Smooth muscle cell of the brain vasculature (primary cell): ENCODE measurements at places on chromosomes 4 and X.
A peak's percentile ranks its signal among the peaks of the same experiment; 100 is the strongest.

DNA sequence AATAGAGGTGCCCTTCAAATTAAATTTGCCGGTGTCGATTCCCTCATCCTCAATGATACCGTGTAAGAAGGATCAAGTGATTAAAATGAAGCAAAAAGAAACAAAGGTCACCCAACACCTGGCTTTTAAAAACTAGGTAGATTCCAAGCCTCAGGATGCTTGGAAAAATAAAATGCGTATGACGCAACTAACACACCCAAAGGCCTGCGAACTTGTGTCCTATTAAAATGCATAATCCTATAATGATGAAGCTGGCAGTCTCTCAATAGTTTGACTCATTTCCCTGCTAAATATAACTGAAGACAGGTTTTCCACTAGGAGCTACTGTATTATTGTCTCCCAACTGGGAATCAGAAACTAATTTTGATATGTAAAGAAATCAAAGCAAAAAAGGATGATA, 263.2 kb downstream of the DHX15 start:
- DNase-seq: no peak

- no peak for DNase-seq
These were observed 20.1 kb downstream of the ACSL1 start for GRCh38 chr4:184805462-184806228.

GRCh38 chrX:128622296-128622695, 570.1 kb upstream of the ACTRT1 start:
- DNase-seq: no peak

DNA sequence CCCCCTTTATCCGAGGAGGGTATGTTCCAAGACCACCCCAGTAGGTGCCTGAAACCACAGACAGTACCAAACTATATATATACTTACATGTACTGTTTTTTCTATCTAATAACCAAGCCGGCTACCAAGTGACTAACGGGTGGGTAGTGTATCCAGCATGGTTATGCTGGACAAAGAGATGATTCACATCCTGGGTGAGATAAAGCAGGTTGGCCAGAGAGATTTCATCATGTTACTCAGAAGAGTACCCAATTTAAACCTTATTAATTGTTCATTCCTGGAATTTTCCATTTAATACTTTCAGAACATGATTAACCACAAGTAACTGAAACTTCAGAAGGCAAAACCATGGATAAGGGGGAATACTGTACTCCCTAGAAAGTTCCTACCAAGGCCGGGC, 46.5 kb downstream of the RFC1 start:
- peak; percentile 20 for DNase-seq

GRCh38 chr4:172750910-172751309, 417.7 kb upstream of the GALNT7 start:
- DNase-seq: no peak

DNA sequence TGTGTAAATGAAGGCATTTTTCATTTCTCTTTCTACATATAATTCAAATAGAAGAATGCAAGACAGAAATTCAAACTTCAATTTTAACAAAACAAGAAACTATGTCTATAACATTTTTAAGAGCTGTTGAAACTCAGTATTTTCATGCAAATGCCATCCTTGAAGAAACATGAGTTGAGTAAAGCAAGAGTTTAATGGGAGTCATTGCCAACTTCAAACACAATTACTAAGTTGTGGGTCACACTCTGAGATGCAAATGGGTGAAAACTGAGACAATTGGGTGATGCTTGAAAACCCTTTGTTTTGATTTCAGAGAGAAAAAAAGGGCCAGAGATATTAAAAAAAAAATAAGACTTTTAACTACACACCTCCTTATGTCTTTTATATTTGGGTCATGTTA, 865.9 kb downstream of the FAT4 start:
- DNase-seq: no peak

- DNase-seq: no peak
These were observed 58.1 kb upstream of the GBA3 start for GRCh38 chr4:22634541-22635181.

GRCh38 chr4:86593688-86594558, at the start of gene PTPN13:
TSS of gene PTPN13 (plus strand) at chr4:86594315. CDS start at chr4:86635257, 40,942 bp downstream.
- peak; percentile 94 for DNase-seq

DNA sequence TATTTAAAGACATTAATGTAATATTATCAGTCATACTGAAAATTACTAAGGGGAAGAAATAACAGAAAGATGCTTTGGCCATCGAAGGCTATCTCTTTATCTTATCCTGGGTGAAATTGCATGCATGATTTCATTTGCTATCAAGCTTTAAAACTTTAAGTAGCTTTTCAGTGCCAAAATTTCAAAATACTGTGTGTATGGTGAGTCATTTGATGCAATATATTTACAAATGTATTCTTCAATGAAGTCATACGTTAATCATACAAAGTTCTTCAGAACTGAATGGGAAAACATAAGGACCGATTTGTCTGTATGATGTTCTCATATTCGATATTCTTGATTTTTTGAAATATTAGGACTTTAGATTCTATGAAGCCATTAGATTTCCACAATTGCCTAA, 1295.8 kb upstream of the AGA start:
- no peak for DNase-seq

- DNase-seq: no peak
These were observed 106.5 kb downstream of the TNIP2 start for GRCh38 chr4:2649604-2650114.

DNA sequence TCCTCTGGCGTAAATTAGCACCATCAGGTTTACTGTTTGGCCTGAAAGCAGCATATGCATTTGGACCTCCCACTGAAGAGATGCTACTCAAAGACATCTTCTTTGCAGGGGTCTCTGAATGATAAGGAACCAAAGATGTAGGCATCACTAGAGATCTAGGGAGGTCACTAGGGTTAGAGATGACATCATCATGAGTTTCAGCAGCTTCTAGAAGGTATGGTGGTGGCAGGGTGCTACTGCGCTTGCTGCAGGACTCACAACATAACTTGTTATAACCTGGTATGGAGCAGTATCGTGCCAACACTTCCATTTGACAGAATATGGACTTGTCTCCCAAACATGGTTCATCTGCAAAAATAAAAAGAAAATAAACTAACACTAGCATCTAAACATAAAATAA, 251.6 kb downstream of the NPFFR2 start:
- no peak for DNase-seq

DNA sequence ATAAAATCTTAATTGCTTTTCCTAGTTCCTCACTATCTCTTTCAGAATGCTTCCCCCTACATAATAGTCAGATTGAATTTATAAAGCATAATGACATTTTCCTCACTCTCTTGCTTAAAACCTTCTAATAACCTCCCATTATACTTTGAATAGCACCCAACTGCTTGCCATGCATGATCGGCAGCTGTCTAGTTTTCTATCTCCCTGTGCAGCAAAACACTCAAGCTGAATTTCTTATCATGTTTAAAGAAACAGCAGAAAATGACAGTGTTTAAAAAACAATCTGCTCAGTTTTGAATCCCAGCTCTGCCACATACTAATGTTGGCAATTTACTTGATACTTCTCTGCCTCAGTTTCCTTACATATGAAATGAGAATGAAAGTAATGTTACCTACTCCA, 947.1 kb upstream of the HS3ST1 start:
- no peak for DNase-seq

- no peak for DNase-seq
These were observed 344.8 kb upstream of the MAGEB2 start for GRCh38 chrX:29870608-29871007.

DNA sequence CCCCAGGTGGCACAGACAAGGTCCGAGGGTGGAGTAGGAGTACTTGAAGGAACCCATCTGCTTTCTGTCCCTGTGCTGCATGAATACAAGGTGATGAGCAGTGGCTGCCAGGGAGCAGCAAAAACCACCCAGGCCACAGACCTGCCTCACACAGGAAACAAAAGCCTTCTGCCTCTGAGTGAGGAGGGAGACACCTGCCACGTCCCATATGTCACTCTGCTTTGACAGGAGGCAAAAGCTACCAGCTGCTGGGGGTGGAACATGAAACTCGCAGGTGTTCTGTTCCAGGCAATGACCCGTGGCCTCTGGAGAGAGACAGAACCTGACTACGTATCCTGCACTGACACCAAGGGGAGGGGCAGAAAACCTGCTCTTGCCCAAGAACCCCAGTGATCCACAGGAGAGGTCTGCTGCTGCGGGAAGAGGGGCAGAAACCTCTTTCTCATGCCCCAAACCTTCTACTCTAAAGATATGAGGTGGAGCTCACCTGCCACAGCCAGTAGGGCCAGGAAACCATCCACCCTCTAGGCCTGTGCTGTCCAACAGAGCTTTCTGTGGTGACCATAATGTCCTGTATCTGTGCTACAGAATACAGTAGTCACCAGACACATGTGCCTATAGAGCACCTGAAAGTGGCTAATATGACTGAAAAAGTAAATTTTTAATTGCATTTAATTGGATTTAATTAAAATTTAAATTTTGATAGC, 172.9 kb downstream of the PRDM5 start:
- DNase-seq: no peak

- no peak for DNase-seq
These were observed 41.0 kb upstream of the CPEB2 start for GRCh38 chr4:14961292-14961691.

DNA sequence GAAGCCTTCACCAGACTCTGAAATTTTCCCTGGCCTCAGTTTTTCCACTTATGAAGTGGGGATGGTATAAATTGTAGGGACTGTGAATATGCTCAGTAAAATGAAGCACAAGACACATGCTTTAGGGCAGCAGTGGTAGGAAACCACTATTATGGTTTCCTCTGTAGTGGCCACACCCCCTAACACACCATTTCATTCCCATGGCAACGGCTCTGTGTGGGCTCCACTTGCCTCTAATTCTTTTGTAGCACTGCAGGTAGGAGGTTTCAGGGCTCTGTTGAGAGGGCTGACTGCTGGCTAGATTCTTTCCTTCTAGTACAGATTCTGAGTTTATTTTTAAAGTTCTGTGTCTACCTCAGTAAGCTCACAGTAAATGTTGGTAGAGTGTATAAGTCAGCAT, 3.5 kb upstream of the VMA21 start:
- DNase-seq: no peak

GRCh38 chrX:16870095-16870861, at the start of gene RBBP7:
TSS of gene RBBP7 (minus strand) at chrX:16870362. CDS start at chrX:16870053, 309 bp downstream.
- peak; percentile 73 for DNase-seq

GRCh38 chrX:150984169-150984824, 1.2 kb downstream of the HMGB3 start:
- DNase-seq: no peak

GRCh38 chr4:39046249-39046648, 14.0 kb upstream of the TMEM156 start:
- DNase-seq: no peak

- DNase-seq: no peak
These were observed 505.9 kb upstream of the CTSO start for GRCh38 chr4:156459584-156459983.

DNA sequence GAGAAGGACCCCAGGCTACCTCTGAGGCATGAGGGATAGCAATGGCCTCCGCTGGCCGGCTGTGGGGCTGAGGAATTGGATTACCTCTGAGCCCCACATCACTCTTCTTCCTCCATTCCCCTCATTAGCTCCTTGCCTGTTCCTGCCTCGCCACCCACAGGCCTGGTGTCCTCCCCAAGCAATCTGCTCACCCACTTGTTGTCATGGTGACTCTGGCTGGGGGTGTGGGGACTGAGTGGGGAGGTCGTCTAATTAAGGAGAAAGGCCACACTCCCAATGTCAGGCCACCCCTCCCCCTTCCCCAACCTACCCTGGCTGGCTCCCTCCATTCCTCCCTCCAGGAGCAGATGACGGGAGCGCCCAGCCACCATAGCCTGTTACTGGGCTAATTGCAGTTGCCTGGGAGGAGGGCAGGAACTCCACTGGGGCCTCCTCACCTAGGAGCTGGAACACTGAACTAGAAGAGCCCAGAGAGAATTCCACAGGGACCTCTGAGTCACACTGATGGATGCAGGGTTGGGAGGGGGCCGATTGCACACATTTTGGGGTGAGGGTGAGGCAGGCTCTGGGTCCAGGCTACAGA, 20.7 kb downstream of the NALF2 start:
- no peak for DNase-seq

DNA sequence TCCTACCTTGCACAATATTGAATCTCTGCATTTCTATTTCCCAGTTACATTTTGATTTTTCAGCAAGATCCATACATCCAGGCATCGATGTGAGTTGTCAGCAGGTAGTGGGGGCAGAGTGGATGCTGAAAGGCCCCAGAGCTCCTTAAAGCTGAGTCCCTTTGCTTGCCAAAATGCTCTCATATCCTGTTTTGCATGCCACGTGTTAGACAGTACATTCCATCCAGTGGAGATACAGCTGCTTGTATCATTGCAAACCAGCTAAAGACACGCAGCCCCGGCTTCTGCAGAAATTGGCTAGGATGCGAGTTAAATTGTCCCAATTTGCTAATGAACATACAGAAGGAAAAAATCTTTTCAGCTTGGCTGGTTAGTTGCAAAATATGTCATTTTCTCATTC, 179.6 kb upstream of the MXRA5 start:
- DNase-seq: no peak

DNA sequence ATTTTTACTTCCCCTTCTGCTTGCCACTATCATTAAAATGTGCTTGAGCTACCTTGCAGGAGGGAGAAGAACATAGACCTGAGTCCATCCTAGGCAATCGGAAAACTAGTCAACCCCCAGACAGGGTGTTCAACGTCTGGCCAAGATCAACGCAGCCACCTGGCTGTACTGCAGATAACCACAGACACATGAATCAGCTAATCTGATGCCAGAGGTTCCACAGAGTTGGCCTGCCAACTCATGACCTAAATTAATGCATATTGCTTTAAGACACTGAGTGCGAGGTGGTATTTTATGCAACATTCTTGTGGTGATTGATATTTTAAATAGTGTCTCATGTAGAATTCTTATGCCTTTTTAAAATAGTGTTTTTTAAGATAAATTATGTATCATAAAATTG, 1283.8 kb upstream of the PABPC4L start:
- DNase-seq: no peak

GRCh38 chrX:1629244-1629643, 14.4 kb downstream of the ASMT start:
- no peak for DNase-seq

DNA sequence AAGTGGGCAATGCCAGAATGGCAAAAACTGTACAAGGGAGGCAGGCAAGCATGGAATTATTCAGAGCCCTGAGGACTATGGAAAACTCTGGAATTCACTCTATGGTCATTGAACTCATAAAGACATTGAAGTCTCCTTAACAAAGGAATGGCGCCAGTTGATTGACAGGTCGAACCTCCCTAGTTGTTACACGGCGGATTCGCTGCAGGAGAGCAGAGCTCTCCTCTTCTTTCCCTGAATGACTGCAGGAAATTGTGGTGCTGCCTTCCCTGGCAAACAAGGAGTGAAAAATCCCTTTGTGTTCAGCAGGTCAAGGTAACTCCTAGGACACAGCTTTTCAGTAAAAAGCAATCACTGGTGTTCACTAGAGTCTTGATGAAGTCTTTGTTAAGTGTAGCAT, 732.8 kb upstream of the FRG1 start:
- no peak for DNase-seq

DNA sequence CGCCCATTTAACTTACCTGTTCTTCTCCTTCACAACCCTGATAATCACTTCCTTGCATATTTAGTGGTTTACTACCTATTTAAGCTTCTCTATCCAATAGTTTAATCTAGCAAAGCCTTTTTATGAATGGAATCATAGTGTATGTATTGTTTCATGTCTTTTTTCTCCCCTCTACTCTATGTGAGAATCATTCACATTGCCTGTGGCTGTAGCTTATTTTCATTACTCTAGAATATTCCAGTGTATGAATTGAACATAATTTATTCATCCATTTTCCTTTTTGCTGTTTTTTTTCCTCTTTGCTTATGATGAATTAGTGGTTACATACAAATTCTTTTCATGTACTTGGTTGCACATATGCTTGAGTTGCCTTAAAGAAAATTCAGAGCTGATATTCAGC, 490 bp upstream of the ADH4 start:
- no peak for DNase-seq

- DNase-seq: no peak
These were observed 173.4 kb upstream of the KIT start for GRCh38 chr4:54484383-54484782.
